Breast epithelium (tissue), 4 donors: ENCODE measurements at places on chromosomes 7 and 10. TPM values are rescaled to one million over a fixed set of nuclear protein-coding genes. Genes with fewer than 3 reads are reported as not detected.

DNA sequence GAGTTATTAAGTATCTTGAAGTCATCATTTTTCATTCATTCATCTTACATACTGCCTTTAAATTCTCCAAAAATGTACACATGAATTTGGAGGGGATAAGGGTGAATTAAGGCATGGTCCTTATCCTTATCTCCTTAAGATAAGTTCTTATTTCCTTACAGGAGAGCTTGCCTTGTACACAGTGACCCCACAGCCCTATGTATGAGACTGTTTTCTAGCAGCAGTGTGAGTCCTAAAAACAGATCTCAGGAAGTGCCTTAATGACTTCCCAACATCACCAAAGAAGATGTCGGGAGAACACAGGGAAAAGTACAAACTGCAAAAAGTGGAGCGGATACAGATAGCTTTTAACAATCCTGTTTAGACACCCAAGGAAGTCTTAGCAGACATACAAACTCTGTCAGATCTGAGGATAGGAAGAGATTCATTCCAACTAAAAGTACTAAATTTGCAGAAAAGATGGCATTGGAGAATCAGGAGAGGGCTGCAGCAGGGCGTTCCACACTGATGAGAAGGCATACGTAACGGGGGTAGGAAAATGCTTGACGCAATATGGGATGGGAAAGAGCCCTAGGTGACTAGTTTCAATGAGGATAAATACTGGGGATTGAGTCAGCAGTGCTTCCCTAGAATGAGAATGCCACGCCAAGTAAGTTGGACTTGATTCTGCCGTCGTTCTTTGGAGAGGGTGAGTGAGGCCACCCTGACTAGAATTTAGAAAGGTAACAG is 570.2 kb downstream of the PARD3 start:
- H3K36me3 ChIP-seq = no peaks in the 10 kb centered on the region
- H3K4me1 ChIP-seq = no peaks in the 10 kb centered on the region
- no peak overlapping the region for H3K27ac ChIP-seq
- DNase-seq = no peak

DNA sequence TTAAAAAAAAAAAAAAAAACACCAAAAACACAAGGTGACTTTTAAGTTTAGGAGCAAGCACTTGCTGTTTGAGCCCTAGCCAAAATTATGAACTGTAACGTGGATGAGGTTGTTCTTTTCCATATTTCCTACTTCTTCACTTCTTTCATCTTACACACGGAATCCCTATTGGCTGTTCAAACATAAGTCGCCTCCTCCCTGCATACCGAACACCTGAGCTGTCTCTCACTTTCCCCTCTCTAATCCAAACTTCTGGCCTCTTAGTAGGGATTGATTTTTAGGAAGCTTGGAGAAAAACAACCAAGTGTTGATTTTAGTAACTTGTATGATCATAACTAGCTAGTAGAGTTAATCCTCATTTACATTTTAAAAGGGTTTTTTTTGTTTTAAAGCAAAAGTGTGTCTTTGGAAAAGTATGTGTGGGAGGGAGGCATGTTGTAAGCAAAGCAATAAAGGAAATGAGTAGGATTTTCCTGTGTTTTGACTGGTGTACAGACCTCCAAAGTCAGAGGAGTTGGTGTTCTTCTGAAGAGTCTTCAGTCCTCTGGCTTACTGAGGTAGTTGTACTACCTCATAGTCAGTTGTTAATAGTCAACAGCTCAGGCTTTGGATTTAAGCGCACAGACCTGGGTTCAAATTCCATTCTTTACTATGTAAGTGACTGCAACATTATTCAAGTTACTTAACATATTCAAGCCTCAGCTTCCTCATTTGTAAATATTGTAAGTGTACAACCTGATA is 39.3 kb downstream of the RABGEF1 start:
- no peak for DNase-seq
- H3K4me3 ChIP-seq = no peak overlapping the region
- H3K4me1 ChIP-seq = no peaks in the 10 kb centered on the region
- H3K27ac ChIP-seq = no peak overlapping the region
- no peaks in the 10 kb centered on the region for H3K36me3 ChIP-seq
- H3K27me3 ChIP-seq = no peaks in the 10 kb centered on the region

- no peak overlapping the region for H3K27ac ChIP-seq
- H3K4me1 ChIP-seq = no peaks in the 10 kb centered on the region
- H3K27me3 ChIP-seq = no peaks in the 10 kb centered on the region
- H3K36me3 ChIP-seq = no peaks in the 10 kb centered on the region
- H3K4me3 ChIP-seq = no peak overlapping the region
- no peak for DNase-seq
These were observed 16.3 kb upstream of the SAR1A start for GRCh38 chr10:70186571-70186970.

Gene MSS51
- 2.9 TPM for total RNA-seq

Gene ITGB8
- 1.6 TPM for total RNA-seq

Gene CLCN1
- total RNA-seq = 0.29 TPM

Gene WNT2
- total RNA-seq = 1.5 TPM

Gene INA
- total RNA-seq = not detected
